ENCODE measurements at places on chromosomes 13 and 19. TPM values are rescaled to one million over a fixed set of nuclear protein-coding genes. Genes with fewer than 3 reads are reported as not detected.

The KIR3DL1 gene
- total RNA-seq = not detected

The SLC6A16 gene
- total RNA-seq = 3.5 TPM

The SF3A2 gene
- 157 TPM for total RNA-seq

The ZNF296 gene
- 6.3 TPM for total RNA-seq

The IGFL2 gene
- total RNA-seq = not detected

The LILRB5 gene
- not detected for total RNA-seq

The SYT3 gene
- total RNA-seq = not detected

The ANKLE1 gene
- 13.8 TPM for total RNA-seq

The CEACAM7 gene
- total RNA-seq = not detected

The TMEM150B gene
- not detected for total RNA-seq

The CRB3 gene
- not detected for total RNA-seq

The SIX5 gene
- total RNA-seq = 0.89 TPM

The ZNF799 gene
- 4.5 TPM for total RNA-seq

The PPP5C gene
- 118 TPM for total RNA-seq

The ZNF581 gene
- total RNA-seq = 22.7 TPM

GRCh38 chr19:18919900-18920214, 342 bp downstream of the DDX49 start:
- DNase-seq = no peak

GRCh38 chr13:51977625-51978024, 33.6 kb downstream of the ATP7B start:
- no peak for DNase-seq

DNA sequence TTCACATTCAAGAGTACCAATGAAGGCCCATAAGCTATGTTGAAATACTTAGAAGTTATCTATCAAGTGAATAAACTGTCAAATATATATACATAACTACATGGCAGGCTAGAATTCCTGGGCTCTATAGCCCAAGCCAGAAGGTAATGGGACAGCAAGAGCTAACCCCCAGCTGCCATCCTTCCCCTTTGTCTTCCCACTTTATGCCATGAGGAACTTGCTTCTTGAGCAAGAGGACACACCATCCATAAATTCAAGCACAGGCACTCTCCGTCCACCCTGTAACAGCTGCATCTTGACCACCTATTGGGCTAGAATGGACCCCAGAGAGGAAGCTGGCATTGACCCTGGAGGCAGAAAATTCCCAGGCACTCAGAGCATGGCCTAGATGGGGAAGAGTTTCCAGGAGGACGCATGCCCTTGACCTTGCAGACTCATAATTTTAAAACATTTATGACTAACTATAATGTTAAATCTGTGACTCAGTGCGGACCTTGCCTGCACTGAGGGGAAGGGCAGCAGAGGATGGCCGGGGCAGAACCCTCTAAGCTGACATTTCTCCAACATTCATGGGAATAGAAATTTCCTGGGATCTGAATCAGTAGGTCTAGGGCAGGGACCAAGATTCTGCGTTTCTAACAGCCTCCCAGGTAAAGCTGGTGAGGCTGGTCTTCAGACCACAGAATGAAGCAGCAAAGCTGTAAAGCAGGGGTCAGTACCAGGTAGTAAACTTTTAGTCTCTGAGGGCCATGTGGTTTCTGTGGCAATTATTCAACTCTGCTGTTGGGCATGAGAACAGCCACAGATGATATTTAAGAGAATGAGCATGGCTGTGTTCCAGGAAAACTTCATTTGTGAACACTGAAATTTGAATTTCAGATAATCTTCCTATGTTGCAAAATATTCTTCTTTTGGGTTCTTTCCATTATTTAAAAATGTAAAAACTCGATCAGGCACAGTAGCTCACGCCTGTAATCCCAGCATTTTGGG, 71.4 kb upstream of the CLDN10 start:
- DNase-seq = no peak

DNA sequence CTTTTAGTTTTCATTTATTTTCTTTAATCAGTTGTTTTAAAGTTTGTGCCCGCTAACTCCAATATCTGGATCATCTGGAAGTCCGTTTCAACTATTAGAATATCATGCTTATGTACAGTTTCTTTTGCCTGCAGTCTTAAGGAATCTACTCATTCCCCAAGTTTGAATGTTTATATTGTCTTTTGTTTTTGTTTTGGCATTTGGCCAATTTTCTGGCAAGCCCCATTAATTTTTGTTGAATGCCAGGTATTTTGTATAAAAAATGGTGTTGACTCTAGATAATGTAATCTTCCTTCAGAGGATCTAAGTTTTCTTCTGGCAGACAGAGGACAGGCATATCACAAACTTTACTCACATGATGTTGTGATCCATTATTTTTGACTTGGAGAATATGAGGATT, 11.1 kb upstream of the ZNF235 start:
- no peak for DNase-seq

DNA sequence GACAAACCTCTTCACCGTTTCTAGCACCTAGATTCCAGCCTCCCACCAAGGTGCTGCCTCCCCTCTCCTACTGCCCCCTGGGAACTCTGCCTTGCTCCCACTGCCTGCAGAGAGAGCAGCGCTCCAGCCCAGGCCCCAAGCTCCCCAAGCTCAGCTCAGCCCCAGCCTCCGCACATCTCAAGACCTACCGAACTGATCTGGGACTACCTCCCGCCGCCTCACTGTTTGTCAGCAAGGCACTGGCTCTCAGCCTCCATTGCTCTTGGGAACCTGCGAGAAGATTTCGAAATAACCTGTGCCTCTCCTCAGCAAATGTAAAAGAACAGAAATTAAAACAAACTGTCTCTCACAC, 92.4 kb upstream of the GPR183 start:
- no peak for DNase-seq

DNA sequence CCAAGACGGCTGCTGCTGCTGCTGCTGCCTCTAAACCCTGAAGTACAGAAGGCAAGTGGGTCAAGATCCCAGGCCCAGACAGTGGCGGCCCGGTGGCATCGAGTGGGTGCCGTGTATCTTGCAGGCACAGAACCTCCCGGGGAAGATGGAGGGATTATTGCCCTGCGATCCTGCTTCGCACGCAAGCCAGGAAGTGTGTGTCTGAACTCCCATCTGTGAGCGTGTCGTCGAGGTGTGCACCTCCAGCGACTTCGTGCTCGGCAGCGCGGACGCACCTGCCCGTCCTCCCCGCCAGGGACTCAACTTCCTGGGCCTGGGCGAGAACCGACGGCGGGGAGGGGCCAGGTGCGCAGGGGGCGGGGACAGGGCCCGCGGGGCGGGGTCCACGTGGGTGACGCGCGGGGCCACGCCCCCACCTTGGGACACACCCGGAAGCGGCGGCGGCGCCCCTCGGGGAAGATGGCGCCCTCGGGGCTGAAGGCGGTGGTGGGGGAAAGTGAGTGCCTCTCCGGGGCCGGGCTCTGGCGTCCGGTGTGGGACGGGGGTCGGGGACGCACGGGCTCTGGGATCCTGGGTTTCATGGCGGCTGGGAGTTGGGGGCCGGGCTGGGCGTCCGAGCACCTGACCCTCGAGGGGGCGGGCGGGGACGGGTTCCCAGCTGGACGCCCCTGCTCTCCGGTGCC, at the start of gene STXBP2:
Gene STXBP2, plus strand, starts transcription at position 420 of the 683 bp plus-strand sequence. Its CDS starts 40 bp downstream, at position 460.
- peak; percentile 94 for DNase-seq

DNA sequence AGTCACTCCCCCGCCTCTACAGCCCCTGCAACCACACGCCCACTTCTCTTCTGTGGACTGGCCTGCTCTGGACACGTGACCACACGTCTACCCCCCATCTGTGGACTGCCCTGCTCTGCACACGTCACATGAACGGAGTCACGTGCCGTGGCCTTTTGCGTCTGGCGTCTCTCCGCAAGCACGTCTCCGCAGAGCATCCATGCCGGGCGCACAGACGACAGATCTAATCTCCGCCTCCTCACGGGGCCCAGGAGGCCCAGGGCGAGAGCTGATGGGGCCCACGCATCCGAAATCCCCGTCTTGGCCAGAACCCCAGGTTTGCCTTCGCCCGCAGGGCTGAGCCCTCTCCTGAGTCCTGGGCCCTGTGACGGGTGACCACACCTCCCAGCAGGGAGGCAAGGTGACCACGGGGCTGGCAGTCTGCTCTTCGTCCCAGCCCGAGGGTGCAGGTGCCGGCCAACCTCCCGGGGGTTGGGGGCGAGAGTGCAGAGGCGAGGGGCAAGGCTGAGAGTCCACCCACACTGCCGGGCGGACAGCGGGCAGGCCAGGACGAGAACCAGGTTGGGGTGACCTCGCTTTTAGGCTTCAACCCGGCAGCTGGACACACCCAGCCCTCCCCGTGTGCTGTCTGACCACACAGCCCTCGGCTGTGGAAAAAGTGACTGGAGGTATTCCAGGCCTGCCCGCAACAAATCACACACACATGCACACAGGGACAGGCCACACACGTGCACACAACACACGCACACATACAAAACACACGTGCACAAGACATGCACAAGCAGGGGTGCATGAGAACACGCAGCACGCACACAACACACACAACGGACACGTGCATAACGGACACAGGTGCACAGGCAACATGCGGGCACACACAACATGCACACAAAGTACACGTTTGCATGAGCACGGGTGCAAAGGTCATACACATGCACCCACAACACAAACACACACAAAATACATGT, 3.9 kb downstream of the SBNO2 start:
- DNase-seq = no peak

- peak; percentile 37 for DNase-seq
Observed at GRCh38 chr19:46745521-46746280, at the start of gene FKRP. TSS of gene FKRP (plus strand) at chr19:46746057. CDS start at chr19:46755451, 9,394 bp downstream.

DNA sequence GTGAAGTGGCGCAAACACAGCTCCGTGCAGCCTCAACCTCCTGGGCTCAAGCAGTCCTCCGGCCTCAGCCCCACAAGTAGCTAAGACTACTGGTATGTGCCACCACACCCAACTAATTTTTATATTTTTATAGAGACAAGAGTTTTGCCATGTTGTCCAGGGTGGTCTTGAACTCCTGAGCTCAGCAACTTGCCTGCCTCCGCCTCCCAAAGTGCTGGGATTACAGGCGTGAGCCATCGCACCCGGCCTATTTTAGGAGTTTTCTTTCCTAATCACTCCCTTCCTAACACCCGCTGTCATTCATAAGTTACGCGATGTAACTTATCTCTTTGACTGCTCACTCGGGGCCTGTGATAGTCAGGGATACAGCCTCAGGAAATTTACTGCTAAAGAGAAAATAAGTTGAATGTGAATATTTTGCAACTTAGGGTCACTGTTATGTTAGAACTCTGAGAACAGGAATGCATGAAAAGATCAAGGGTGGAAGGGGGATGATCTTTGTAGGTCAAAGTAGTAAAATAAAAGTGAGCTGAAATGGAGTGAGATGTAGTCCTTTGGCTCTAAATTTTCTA, 140.3 kb downstream of the DCT start:
- no peak for DNase-seq

GRCh38 chr19:14428882-14429416, 4.2 kb upstream of the PKN1 start:
- DNase-seq = no peak

DNA sequence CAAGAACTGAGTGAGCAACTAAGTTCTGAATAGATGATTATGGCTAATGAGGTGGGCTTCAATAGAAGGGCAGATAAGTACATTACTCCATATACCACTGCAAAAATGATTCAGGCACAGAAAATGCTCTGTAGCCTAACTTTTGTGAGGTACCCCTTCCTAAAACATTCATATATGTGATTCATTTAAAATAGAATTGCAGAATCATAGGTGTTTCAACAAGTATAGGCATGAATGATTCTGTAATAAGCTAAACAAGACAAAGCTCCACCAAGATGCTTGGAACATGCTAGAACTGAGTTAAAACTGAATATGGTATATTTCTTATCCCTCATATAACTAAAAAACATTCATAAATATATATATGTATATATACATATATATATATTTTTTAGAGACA, 12.1 kb downstream of the KBTBD7 start:
- no peak for DNase-seq

- DNase-seq = no peak
Observed at GRCh38 chr13:97076898-97077297, 82.6 kb upstream of the OXGR1 start.

DNA sequence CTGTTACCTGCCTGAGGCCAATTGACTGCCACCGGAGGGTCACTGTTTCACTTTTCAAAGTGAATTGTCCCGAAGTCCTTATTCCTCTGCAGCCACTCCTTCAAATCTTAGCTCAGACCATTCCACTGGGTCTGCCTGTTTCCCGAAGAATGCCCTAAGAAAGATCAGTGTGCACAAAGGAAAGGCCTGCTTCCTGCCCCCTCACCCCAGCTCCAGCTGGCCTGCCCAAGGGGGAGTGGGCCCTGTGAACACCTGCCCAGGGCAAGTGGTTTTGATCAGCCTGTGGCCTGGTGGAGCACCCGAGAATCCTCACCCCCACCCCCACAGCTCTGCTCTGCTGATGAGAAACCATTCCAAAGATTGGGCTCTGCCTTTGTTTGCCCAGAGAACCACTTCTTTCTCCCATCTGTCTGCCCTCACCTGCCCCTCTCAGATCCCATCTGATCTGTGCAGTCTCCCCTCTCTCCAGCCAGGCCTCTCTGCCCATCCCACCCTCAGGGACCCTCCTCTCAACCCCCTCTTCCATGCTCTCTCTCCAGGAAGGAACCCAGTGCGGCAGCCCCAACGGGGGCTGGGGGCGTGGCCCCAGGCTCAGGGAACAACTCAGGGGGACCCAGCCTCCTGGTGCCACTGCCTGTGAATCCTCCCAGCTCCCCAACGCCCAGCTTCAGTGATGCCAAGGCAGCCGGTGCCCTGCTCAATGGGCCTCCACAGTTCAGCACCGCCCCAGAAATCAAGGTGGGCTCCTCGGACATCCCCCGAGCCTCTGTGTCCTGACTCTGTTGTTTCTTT, 10.3 kb downstream of the LENG1 start:
- no peak for DNase-seq

GRCh38 chr19:402786-403185, 6.2 kb downstream of the C2CD4C start:
- no peak for DNase-seq

GRCh38 chr19:7739211-7739755, 7.4 kb upstream of the CLEC4G start:
- DNase-seq = no peak

DNA sequence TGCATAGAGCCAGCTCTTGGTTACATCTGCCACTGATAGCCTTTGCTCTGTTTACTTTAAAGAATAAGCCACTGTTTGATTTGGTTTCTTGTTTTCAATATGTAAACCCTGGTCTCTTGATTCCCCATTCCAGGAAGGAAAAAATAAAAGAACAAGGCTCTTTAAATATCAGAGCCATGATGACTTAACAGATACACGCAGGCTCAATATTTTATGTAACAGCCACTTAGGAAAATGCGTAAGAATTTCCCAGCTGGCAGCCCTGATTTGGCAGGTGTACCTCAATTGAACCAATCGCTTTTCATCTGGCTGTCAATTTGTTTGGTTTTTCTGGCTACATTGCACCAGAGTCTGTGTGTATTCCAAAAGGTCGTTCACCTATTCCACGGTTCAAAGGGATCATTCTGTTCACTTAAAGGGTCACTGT, 65.6 kb downstream of the IRS2 start:
- DNase-seq = no peak

GRCh38 chr13:23901365-23901764, 4.1 kb upstream of the C1QTNF9B start:
- no peak for DNase-seq

GRCh38 chr19:1285737-1286360, at the start of gene EFNA2:
TSS of gene EFNA2 (plus strand) at chr19:1285873. CDS start at chr19:1286169, 296 bp downstream.
- no peak for DNase-seq

GRCh38 chr13:40640845-40641458, 25.5 kb downstream of the FOXO1 start:
- peak; percentile 49 for DNase-seq
